ENCODE measurements at places on chromosomes 1 and 21.

- no peak overlapping the region for H3K27ac ChIP-seq
- H3K36me3 ChIP-seq, result no peaks in the 10 kb centered on the region
- no peak overlapping the region for H3K4me3 ChIP-seq
- no peaks in the 10 kb centered on the region for H3K27me3 ChIP-seq
These were observed 58.5 kb upstream of the ACTL8 start for GRCh38 chr1:17696417-17697301.

GRCh38 chr1:44235808-44236207 is 22.5 kb downstream of the DMAP1 start:
- H3K4me1 ChIP-seq, result peaks cover 7% of the 10 kb centered on the region
- H3K27me3 ChIP-seq, result no peaks in the 10 kb centered on the region
- no peak overlapping the region for H3K27ac ChIP-seq
- DNase-seq, result no peak

DNA sequence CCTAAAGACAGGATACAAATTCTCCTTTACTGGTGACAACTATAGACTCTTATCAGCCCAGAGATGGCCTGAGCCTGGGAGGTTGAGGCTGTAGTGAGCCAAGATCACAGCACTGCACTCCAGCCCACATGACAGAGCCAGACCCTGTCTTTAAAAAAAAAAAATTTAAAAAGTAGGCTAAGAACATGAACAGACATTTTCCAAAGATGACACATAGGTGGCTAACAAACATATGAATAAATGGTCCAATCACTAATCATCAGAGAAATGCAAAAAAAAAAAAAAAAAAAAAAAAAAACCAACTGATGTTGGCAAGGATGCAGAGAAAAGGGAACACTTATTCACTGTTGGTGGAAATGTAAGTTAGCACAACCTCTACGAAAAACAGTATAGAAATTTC is 65.0 kb downstream of the TOR3A start:
- H3K36me3 ChIP-seq, result no peaks in the 10 kb centered on the region
- no peak for DNase-seq
- H3K4me1 ChIP-seq, result peaks cover 6% of the 10 kb centered on the region

GRCh38 chr1:151568626-151569088 is 28.5 kb downstream of the TUFT1 start:
- H3K27ac ChIP-seq, result no peak overlapping the region
- H3K27me3 ChIP-seq, result no peaks in the 10 kb centered on the region
- H3K36me3 ChIP-seq, result no peaks in the 10 kb centered on the region
- DNase-seq, result no peak
- H3K4me1 ChIP-seq, result peaks cover 11% of the 10 kb centered on the region

DNA sequence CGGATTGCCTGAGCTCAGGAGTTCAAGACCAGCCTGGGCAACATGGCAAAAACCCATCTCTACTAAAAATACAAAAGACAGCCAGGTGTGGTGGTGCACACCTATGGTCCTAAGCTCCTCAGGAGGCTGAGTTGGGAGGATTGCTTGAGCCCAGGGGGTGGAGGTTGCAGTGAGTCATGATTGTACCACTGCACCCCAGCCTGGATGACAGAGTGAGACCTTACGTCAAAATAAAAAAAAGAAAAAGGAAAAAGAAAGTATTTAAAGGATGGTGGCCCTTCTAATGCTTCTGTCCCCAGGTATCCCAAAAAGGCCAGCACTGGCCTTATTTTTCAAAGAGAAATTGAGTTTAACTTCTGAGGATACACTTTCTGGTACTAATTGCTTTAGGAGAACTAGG is 1.7 kb downstream of the IKBKE start:
- peaks cover 72% of the 10 kb centered on the region for H3K4me1 ChIP-seq
- DNase-seq, result no peak
- H3K27me3 ChIP-seq, result no peaks in the 10 kb centered on the region

DNA sequence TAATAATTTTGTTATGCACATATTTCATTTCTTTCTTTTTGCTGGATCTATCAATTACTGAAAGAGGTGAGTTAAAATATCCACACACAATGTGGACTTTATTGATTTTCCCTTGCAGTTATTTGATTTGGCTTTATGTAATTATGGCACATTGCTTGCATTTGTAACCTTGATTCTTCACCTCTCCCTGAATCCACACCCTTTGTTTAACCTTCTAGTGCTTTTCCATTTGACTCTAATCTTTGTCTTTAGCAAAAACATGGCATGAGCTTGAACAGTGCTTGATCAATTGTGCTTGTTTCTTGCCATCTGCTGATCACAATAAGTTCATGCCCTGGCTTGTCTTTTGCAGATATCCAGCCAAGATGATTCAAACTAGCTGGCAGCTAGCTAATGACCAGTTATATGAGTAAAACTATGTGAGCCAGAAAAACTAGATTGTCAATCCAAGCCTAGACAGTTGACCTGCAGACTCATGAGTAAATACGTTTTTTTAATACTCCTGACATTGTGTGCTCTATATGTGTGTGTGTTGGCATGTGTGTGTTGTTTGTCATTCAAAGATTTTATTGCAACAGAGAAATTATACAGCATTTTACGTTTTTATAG is 899.2 kb downstream of the NCAM2 start:
- H3K4me1 ChIP-seq, result no peaks in the 10 kb centered on the region
- no peak overlapping the region for H3K4me3 ChIP-seq
- H3K27ac ChIP-seq, result no peak overlapping the region
- no peaks in the 10 kb centered on the region for H3K36me3 ChIP-seq
- DNase-seq, result no peak

GRCh38 chr1:28535180-28535579 is 17.7 kb upstream of the TRNAU1AP start:
- no peaks in the 10 kb centered on the region for H3K27me3 ChIP-seq
- no peaks in the 10 kb centered on the region for H3K4me1 ChIP-seq
- no peak overlapping the region for H3K27ac ChIP-seq

- no peak overlapping the region for H3K4me3 ChIP-seq
- H3K27ac ChIP-seq, result no peak overlapping the region
- H3K4me1 ChIP-seq, result no peaks in the 10 kb centered on the region
- no peaks in the 10 kb centered on the region for H3K36me3 ChIP-seq
These were observed 187.7 kb upstream of the LMO4 start for GRCh38 chr1:87140831-87141540.

- peaks cover 41% of the 10 kb centered on the region for H3K4me1 ChIP-seq
- no peak overlapping the region for H3K4me3 ChIP-seq
- H3K36me3 ChIP-seq, result peaks cover 13% of the 10 kb centered on the region
- no peak for DNase-seq
These were observed 1.7 kb upstream of the SFN start for GRCh38 chr1:26861286-26861701.

- no peaks in the 10 kb centered on the region for H3K27me3 ChIP-seq
- H3K4me1 ChIP-seq, result no peaks in the 10 kb centered on the region
- H3K27ac ChIP-seq, result no peak overlapping the region
- DNase-seq, result no peak
- no peak overlapping the region for H3K4me3 ChIP-seq
These were observed 69.3 kb downstream of the MAN1A2 start for GRCh38 chr1:117436513-117436912.
